Vagina (tissue), 2 donors: ENCODE measurements at places on chromosomes 3 and 15. TPM values are rescaled to one million over a fixed set of nuclear protein-coding genes. Genes with fewer than 3 reads are reported as not detected.

The SOX14 gene
- total RNA-seq, result not detected

DNA sequence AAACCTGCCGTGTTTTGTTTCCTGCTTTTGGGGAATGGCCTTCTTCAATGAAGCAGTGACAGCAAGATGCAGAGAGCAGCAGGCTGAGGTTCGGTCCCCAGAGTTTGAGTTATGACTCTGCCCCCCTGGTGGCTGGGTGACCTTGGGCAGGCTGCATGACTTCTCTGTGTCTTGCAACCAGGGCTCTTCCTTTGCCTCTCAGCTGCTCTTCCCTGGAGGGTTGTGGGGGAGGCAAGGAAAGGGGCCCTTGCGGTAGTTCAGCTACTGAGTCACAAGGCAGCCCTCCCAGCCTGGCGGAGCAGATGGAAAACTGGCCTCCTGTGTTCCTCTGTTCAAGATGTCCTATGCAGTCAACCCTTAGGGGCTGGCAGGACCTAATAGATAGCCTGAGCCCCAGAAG lies 17.1 kb downstream of the CTXND1 start:
- no peaks in the 10 kb centered on the region for H3K27me3 ChIP-seq
- no peak overlapping the region for H3K4me3 ChIP-seq
- no peaks in the 10 kb centered on the region for H3K4me1 ChIP-seq
- no peaks in the 10 kb centered on the region for H3K36me3 ChIP-seq

DNA sequence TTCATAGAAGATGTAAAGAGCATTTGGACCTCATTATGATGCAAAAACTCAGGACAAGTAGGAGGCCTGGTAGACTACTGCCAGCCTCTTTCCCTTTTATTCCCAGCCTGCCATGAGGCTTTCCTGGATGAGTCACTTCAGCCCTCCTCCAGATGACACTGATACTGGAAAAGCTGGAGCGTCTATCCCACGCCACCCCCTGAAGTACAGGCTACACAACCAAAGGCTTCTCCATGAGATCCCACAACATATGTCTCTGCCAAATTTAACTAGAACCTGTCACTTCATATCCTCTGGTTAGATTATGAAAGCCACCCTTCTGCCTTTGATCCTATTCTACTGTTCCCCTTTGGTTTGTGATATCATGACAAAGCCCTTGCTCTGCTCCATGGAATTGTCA lies 56.1 kb upstream of the CPNE4 start:
- H3K4me1 ChIP-seq, result no peaks in the 10 kb centered on the region
- H3K27me3 ChIP-seq, result no peaks in the 10 kb centered on the region
- H3K27ac ChIP-seq, result no peak overlapping the region
- DNase-seq, result no peak
- no peak overlapping the region for H3K4me3 ChIP-seq

DNA sequence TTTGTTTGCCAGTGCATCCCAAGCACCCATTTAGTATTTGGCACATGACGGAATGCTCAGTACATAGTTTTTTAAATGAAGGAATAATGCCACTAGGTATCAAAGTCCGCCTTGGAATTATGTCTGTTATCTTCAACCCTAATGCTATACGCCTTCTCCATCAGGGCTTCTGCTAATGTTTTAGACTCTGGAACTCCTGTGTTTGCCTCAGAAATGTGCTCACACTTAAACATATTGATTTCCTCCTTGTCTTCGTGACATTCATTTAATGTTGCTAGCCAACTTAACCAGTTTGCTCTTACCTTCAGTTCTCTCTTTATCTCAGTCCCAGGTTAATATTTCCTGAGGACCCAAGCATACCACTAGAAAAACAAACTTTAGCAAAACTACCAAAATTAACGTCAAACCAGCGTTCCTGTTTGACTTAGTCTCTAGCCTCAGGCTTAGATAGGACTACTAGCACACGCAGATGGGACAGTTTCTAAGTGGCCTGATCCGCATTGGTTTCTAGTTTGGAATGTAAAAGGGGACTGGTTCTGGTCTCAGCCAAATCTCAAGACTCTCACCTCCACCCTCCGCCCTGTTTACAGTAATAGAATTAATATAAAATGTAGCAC lies 81.4 kb downstream of the IL1RAP start:
- no peaks in the 10 kb centered on the region for H3K36me3 ChIP-seq
- H3K4me1 ChIP-seq, result no peaks in the 10 kb centered on the region
- DNase-seq, result no peak
- no peak overlapping the region for H3K27ac ChIP-seq

GRCh38 chr3:12070098-12070497 lies 65.9 kb downstream of the SYN2 start:
- H3K27me3 ChIP-seq, result no peaks in the 10 kb centered on the region
- no peak overlapping the region for H3K27ac ChIP-seq
- H3K4me3 ChIP-seq, result no peak overlapping the region
- DNase-seq, result no peak

The CPNE4 gene
- 3.2 TPM for total RNA-seq

GRCh38 chr3:160291909-160292299 lies 66.7 kb downstream of the C3orf80 start:
- H3K27ac ChIP-seq, result no peak overlapping the region
- no peak overlapping the region for H3K4me3 ChIP-seq
- no peaks in the 10 kb centered on the region for H3K27me3 ChIP-seq
- no peaks in the 10 kb centered on the region for H3K4me1 ChIP-seq
- H3K36me3 ChIP-seq, result no peaks in the 10 kb centered on the region

GRCh38 chr15:90716317-90716975 lies 700 bp upstream of the BLM start:
- H3K27me3 ChIP-seq, result no peaks in the 10 kb centered on the region
- DNase-seq, result no peak
- H3K36me3 ChIP-seq, result no peaks in the 10 kb centered on the region
- H3K4me1 ChIP-seq, result peaks cover 16% of the 10 kb centered on the region

DNA sequence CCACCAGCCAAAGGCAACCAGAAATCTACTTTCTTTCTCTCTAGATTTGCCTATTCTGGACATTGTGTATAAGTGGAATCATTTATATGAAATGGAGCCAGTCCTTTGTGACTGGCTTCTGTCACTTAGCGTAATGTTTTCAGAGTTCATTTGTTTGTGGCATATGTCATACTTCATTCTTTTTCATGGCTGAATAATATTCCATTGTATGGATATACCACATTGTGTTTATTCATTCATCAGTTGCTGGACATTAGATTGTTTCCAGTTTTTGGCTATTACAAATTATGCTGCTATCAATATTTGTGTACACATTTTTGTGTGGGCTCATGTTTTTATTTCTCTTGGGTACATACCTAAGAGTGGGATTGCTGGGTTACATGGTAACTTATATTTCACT lies 139.2 kb upstream of the CTDSPL start:
- peaks cover 8% of the 10 kb centered on the region for H3K4me1 ChIP-seq
- no peak overlapping the region for H3K27ac ChIP-seq
- H3K36me3 ChIP-seq, result no peaks in the 10 kb centered on the region
- H3K4me3 ChIP-seq, result no peak overlapping the region
- no peaks in the 10 kb centered on the region for H3K27me3 ChIP-seq

DNA sequence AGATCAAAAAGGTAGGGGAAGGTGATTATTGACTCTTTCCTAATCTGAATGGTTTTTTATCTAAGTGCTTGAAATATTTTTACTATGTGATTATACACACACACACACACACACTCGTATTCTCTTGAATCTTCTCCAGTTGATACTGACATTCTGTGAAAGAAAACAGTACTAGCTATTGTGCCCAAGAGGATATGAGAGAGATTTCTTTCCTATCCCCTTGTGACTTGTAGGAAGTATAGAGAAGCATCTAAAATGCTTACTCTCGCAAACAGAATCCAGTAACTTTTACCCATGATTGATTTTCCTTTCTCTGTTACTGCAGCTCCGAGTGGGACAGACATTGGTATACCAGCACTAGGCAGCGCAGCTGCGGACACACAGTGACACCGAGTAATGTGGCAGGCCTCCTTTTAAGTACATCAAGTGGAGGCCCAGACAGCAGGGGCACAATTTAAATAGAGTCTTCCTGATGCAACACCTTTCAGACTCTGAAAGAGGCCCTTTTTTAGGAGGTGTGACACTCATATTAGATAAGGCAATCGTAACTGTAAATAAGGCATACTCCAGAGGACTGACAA lies 421.0 kb upstream of the CNTN4 start:
- H3K27me3 ChIP-seq, result no peaks in the 10 kb centered on the region
- no peak overlapping the region for H3K27ac ChIP-seq

The TTLL13 gene
- not detected for total RNA-seq

The PPP1R14D gene
- not detected for total RNA-seq

DNA sequence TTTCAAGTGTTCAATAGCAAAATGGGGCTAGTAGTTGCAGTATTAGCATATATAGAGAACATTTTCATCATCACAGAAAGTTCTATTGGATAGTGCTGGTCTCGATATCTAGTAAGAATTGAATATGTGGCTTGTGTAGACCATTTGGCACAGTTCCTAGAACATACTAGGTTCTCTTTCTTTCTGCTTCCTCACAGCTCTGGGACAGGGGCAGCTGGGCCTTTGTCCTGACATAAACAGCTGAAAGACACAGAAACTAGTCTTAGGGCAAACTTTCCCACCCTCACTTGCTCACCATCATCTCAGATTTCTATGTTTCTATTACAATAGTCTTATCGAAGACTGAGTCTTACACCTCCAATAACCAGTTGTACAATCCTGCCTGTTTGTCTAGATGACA lies 63.7 kb upstream of the DLG1 start:
- H3K4me1 ChIP-seq, result peaks cover 29% of the 10 kb centered on the region
- H3K27me3 ChIP-seq, result no peaks in the 10 kb centered on the region
- H3K36me3 ChIP-seq, result no peaks in the 10 kb centered on the region

DNA sequence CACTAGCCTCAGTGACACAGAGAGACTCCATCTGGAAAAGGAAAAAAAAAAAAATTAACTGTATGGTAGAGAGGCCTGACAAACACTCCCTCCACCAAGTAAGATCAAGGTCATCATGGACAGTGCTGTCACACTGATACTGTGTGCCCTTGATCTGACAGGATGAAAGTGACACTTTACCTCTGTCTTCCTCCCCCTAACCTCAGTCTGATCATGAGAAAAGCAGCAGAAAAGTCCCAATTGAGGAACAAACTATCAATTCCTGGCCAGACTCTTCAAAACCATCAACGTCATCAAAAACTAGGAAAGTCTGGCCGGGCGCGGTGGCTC lies 26.7 kb downstream of the PGPEP1L start:
- no peaks in the 10 kb centered on the region for H3K27me3 ChIP-seq
- H3K36me3 ChIP-seq, result no peaks in the 10 kb centered on the region
- H3K4me1 ChIP-seq, result peaks cover 38% of the 10 kb centered on the region
- no peak for DNase-seq
- H3K4me3 ChIP-seq, result no peak overlapping the region
- peak overlapping the region; percentile 13 for H3K27ac ChIP-seq

GRCh38 chr3:101310978-101311375 lies 9.4 kb downstream of the IMPG2 start:
- no peak overlapping the region for H3K27ac ChIP-seq
- no peaks in the 10 kb centered on the region for H3K36me3 ChIP-seq
- no peak overlapping the region for H3K4me3 ChIP-seq

DNA sequence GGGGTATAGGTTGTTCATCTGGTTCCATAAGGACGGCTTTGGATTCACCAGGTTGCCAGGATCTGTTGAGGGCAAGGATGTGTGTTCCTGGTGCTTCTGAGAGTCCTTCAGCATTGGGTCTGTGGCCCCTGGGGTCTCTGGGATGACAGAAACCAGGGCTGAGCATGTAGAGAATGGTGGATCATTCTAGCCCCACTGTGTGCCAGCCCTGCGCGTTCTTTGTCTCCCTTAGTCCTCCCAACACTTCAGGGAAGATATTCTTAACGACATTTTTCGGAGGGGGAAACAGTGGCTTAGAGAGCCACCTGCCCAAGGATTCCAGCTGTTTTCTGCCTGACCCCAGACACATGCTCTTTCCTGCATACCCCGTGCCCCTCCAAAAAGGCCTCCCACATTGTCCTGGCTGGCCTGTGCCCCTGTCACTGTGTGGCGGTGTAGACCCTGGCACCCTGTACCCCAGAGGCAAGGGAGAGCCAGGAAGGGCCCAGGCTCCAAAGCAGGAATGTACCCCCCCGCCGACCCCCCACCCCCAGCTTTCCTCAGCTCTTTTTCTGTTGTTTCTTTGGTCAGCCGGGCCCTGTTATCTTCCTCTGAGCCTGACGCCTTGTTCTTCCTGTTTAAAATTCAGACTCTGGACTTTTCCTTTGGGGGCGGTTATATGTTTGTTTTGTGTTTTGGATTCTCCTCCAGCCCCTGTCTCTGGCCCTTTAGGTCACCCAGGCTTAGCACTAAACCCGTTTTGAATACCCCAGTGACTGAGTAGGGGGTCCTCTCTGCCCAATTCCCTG lies 57.8 kb upstream of the SMAD6 start:
- H3K4me3 ChIP-seq, result no peak overlapping the region
- H3K27me3 ChIP-seq, result no peaks in the 10 kb centered on the region
- no peaks in the 10 kb centered on the region for H3K36me3 ChIP-seq
- no peak for DNase-seq
